ENCODE measurements at places on chromosomes 1 and 21.
A peak's percentile ranks its signal among the peaks of the same experiment; 100 is the strongest.

DNA sequence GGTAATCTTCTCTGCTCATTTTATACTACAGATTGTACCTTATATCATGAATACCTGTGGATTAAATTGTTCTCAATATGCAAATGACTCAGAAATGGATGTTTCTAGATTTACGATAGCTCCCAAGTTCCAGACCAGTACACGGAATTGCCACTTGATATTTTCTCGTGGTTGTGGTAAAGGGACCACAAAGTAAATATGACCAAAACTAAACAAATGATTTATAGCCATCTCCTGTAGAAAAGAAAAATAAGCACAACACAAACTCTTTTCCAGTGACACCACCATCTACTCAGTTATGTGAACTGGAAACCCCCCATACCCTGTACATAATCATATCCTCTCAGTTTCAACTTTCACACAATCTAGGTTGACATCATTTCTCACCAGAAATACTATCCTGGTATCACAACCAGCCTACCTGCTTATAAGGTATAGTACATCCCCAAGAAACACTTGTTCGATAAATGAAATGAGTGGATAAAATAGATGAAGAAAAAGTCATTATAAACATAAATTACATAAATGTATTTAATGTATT lies 172.3 kb downstream of the ADGRL4 start:
- no peak for DNase-seq

DNA sequence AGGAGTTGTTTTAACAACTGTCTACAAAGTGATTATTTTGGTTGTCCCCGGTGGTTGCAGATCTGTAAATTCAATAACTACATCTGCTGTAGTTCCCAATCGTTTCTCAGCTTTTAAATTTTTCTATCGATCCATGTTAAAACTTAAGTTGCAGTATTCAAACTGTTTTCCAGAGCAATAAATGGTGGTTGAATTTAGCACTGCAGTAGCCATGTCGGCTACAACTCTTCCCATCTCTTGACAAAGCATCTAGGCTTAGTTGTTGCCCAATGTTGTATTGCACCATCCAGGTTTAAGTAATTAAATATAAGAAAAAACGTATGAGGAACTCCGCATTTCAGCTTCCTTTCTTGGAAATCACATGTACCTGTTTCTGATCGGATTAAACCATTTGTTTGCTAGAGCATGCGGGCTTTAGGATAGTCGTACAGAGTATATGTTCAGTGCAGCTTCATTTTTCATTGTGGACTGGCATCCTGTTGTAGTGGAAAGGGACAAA lies 996 bp downstream of the CNIH4 start:
- DNase-seq = peak; percentile 61

DNA sequence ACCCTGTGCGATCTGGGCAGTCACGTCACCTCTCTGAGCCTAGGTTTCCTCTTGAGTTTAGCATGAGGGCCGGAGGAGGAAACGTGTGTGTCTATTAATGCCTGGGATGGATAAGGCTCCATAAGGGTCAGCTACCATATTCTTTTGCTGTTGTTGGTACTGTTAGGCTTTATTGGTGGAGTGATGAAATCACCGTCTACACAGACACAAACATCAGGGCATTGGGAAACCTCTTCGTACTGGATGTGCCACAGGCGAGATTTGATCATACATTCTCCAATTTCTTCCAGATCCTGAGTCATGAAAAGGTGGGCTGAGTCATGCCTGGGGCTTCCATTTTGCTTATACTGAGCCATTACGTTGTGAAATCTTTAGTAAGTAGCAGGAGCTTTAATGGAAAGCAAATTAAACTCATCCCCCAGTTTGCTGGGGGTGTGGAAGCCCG lies 24.9 kb upstream of the GRHL3 start:
- peak; percentile 92 for DNase-seq

DNA sequence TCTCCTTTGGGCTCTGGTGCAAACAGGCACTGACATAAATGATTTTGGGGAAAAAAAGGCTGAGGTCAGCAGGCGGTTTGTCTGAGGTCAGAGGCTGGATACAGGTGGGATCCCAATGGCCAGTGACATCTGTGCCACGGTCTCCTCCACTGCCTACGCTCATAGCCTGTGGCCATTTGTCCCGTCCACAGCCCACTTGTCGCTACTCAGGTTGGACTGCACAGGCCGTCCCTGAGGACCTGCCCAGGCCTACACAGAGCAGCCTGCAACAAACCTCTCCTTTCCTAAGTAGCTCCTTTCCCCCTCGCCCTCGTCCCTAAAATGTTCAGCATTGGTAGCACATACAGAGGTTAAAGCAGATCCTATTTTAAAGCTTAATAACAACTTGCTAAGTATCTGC lies 150.7 kb downstream of the ZBTB18 start:
- DNase-seq = no peak

DNA sequence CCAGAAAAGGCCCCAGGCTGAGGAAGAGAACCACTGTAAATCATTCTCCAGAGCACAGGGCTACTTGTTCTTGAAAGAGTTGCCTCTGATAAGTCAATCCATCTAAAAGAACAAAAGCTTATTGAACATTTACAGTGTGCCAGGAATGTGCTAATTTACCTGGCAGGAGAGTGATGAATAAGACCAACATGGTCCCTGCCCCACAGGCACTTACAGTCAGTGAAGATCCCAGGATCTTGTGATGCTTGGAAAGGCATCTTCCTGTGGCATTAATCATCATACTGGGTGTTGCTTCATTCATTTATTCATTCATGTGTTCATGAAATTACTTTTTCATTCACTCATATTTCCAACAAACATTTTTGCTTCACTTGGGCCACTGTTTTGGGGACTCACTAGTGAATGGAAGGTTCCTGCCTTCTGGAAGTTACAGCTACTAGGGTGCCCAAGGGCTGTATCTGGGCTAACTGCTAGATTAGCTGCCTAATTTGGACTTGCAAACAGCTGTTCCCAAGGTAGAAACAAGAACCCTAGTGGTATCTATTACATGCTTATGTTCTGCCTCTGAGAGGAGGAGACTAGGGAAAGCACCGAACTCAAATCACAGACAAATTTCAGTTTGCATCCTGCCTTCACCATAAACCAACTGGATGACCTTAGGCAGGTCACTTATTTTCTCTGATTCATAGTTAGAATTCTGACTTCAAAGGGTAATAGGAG lies 133.5 kb downstream of the CLIC6 start:
- no peak for DNase-seq

DNA sequence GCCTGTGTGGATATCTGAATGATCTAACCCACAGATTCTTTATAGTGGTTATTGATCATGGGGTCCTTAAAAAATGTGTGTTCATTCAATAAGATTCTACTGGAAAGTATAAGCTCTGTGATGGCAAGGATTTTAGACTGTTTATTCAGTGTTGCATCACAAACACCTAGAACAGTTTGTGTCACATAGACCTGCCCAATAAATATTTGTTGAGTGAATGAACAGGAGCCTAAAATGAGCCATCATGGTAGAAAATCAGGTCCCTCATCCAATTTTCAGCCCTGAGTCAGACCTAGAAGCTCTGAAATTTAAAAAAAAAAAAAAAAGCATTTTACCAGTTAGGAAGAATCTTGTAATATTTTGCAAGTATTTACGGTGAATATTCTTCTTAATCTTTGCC lies 2.3 kb upstream of the RGSL1 start:
- no peak for DNase-seq

DNA sequence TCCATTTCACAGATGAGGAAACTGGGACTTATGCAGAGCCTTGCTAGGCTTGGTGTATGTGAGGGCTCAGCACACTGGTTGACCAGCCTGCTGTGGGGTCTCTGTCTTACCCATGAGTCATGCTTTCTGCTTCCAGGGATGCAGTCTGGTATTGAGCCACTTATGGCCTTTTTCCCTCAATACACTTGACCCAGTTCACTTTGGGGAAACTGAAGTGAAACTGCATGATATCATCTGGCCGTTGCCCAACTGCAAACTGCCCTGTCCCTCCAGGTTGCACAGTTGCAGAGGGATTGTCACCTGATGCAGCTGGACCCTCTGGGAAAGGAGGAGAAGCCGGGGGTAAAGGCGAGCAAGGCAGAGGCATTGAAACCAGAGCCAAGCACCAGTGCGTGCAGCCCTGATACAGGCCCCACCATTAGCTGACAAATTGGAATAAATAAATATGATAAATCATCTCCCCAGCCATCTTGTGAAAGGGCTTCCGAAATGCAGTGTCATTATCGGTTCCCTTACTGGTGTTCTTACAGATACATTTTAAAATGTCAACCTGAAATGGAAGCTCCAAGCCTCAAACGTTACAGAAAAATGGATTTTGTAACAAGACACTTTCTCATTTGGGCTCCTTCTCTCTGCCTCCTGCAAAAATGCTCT lies 39.3 kb upstream of the DUSP10 start:
- no peak for DNase-seq

DNA sequence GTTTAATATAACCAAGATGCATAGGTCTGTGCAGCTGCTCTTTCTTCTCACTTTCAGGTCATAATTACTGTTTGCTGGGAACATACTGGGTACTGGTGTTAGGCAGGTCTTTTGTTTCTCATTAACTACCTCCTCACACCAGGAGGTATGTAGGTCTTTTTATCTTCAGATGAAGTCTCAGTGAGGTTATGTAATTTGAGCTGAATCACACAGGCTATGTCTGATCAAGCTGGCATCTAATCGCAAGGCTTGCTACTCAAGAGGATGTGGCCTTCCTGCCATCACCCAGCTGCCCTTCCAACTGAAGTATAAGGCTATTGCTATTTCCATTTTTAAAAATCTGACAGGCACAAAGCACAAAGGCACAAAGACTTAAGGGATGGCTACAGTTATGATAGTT lies 96.4 kb downstream of the RUNX1 start:
- no peak for DNase-seq

DNA sequence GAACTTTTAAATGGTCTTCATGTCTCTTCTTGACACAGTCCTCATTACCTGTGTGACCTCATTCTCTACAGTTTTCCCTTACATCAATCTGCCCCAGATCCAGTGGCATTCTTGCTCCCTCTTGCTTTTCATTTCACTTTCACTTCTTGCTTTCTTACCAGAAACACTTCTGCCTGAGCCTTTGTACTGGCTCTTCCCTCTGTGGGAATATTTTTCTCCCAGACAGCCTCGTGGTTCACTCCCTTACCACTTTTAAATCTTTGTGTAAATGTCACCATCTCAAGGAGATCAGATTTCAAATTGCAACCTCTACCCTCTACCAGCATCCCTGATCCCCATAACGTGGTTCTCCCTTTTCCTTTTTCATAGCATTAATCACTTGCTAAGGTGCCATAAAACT lies 73.2 kb downstream of the DISC1 start:
- DNase-seq = no peak

DNA sequence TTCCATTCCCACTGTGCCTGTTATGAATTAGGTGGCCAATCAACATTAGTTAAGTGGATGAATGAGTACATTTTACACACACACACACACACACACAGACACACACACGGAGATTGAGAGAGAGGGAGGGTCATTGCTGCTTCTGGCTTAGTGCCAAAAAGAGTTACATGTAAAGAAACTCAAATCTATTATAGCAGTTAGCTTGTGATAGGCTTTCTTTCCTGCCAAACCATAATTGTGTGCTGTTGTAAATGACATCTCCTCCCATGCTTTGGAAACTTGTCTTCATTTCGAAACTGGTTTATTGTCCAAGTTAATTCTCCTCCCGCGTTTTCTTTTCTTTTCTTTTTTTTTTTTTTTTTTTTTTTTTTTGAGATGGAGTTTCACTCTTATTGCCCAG lies 1.4 kb upstream of the MT1HL1 start:
- no peak for DNase-seq

GRCh38 chr1:177798614-177799013 lies 171.2 kb downstream of the SEC16B start:
- DNase-seq = no peak

- no peak for DNase-seq
These were observed 1.7 kb upstream of the RHOU start for GRCh38 chr1:228733576-228733975.

DNA sequence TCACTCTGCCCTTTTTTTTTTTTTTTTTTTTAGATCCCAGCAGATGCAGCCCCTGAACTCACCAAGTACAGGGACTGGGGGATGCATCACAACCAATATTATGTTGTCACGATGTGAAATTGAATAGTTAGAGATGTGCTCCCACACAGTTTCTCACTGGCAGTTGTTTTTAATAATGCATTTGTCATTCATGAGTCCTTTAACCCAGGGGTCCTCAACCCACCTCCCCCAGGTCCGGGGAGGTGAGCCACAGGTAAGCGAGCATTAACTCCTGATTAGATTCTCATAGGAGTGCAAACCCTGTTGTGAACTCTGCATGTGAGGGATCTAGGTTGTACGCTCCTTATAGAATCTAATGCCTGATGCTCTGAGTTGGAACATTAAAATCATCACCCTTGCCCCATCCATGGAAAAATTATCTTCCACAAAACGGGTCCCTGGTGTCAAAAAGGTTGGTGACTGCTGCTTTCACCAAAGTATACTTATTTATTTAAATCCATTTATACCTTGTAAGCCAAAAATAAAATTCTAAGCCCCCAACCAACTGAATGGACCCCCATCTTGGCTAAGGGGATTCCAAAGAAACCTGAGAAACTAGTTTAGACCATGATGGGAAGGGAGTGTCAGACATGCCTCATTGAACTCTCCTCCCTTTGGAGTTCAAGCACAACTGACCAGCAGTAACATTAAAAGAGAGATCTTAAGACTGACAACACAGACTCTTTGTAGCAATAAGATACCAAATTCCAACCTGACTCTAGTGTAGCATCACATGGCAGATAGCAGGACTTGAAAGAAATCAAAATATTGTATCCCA lies 119.3 kb upstream of the ATP1A1 start:
- no peak for DNase-seq

DNA sequence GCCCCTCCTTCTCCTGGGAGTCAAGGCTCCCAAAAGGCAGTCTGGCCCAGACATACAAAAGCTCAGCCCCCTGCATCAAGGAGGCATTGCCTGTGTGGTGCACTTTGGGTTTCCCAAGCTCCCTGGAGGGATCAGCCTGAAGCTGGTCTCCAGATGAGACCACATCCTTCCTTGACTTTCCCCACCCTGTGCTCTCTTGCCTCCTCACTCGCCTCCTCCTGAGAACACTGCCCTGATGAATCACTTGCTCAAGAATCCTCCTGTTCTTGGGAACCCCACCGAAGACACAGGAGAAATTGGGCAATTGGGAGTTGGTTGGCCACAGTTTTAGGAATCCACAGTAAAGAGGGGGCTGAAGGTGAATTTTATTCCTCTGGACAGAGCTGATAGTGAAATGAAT lies 34.8 kb upstream of the LYST start:
- DNase-seq = peak; percentile 35

DNA sequence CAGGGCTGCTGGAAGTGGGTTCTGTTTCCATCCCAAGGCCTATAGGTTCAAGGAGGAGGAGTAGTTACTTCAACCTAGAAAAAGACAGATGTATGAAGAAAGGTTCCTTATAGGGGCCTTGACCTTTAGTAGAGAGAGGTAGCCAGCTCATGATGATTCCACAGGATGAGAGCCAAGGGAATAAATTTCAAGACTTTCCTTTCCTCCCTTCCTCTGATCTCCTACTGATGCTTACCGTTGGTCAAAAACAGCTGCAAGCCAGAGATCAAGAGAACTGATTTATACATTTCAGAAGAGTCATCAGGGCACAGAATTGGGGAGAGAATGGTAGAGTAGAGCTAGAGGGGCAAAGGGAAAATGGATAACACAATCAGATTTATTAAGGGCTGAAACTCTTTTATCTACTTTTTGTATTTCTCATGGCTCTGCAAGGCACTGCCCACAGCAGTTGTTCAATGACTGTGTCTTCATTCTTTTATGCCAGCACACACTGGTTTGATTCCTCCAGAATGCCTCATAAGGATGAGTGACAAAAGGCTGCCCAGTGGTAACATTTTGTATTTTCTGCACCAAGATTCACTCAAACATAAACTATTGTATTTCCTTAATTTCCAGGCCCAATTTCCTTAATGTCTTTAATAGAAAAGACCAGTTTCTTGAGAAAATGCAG lies 37.4 kb downstream of the AK5 start:
- DNase-seq = peak; percentile 37

- no peak for DNase-seq
These were observed 89.0 kb upstream of the HMCN1 start for GRCh38 chr1:185645162-185645640.
